ENCODE measurements at places on chromosomes 2 and 18.
A peak's percentile ranks its signal among the peaks of the same experiment; 100 is the strongest.

- DNase-seq: no peak
Measured at GRCh38 chr2:203805486-203805838, 62.1 kb upstream of the CTLA4 start.

DNA sequence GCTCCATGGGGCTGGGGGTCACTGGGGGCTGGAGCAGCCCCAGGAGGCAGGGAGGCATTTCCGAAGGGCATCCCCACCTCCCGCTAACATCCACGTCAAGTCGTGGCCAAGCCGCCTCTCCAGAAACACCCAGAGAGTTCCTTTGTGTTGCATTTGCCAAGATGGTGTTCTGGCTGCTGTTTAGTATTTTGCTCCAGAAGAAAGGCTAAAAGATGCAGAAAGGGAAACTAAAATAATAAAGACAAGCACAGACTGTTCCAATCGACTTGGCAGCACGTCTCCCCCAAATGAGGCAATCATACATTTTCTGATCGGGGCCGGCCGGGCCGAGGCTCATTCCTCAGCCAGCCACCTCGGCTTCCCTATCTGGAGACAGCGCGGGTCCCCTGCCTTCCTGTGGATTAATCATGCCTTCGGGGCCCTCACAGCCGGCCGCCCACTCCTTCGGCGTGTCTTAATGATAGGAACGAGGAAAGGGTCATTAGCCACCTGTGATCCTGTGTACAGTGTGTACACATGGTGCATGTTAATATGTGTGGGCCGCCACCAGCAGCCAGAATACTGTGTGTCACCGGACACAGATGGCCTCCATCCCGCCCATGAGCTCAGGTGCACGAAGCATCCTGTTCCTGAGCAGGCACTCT, 169.2 kb downstream of the KLHL29 start:
- DNase-seq: no peak

DNA sequence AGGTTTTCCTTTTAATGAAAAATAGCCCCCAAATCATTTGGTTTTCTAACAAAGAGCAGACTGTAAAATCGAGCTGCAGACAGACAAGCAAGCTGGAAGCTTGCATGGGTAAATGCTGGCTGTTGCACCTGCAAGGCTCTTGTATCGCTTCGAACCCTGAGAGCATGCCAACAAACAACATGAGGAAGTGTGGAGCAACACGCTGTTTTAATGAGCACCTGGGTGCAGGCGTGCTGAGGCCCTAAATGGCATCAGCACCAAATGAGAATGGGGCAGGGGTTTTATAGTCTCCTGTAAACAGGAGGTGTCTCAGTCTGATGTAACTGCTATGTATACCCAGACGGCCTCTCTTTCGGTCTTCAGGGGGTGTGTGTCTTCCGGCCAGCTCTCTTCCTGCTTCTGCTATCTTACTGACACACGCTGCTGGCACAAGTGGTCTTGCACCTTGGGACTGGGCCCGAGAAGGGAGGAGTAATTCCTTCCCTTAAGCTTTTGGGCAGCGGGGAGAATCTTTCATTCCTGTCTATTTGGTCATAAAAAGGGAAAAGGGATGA, 31.9 kb upstream of the CDH2 start:
- no peak for DNase-seq

- DNase-seq: peak; percentile 98
Measured at GRCh38 chr18:70205421-70206397, at the start of gene RTTN. RTTN (minus strand) TSS chr18:70205687; CDS start chr18:70205658, 29 bp downstream.

All from GM12865 (cell line).